Stomach (tissue), 19 donors: ENCODE measurements at places on chromosomes 2 and 18. TPM values are rescaled to one million over a fixed set of nuclear protein-coding genes. Genes with fewer than 3 reads are reported as not detected.

DNA sequence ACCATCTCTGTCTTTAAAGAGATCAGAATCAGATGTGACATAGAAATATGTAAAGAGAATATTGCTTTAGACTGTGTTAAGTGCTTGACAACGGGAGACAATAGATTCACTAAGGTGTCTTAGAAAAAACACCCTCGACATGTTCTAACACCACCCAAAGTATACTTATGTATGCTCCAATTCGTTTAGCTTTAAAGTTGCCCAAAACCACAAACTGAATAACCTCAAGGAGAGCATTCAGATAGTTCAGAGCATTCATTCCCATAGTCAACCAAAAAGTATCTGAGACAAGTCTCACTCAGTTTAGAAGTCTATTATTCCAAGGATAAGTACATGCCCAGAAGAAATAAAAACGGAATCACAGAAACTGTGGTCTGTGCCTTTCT, 96.4 kb downstream of the KYNU start:
- no peak overlapping the region for H3K4me3 ChIP-seq
- no peaks in the 10 kb centered on the region for H3K36me3 ChIP-seq
- no peaks in the 10 kb centered on the region for H3K27me3 ChIP-seq

DNA sequence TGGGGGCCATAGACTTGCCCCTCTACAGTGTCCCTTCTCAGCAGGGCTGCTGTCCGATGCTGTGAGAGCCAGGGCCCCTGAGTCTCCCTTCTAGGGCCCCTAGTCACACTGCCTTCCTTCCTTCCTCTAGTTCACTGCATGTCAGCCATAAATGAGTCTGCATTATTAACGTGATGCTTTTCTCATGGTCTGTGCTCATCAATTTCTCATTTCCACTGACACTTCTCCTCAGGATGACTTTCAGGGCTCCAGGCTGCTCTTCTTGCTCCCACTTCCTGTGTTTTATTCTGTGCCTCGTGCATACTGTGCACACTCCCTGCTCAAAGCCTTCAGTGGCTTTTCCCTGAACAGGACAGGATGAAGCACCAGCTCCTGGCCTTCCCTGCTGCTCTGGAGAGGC, 146.5 kb downstream of the FAM210A start:
- DNase-seq, result no peak
- no peaks in the 10 kb centered on the region for H3K27me3 ChIP-seq
- no peak overlapping the region for H3K4me3 ChIP-seq
- H3K36me3 ChIP-seq, result no peaks in the 10 kb centered on the region
- H3K27ac ChIP-seq, result no peak overlapping the region
- no peaks in the 10 kb centered on the region for H3K4me1 ChIP-seq

GRCh38 chr2:47070920-47071824, 83.9 kb downstream of the STPG4 start:
- H3K4me3 ChIP-seq, result no peak overlapping the region
- peak; percentile 63 for DNase-seq
- H3K27ac ChIP-seq, result peak overlapping the region; percentile 85
- peaks cover 72% of the 10 kb centered on the region for H3K4me1 ChIP-seq
- H3K27me3 ChIP-seq, result no peaks in the 10 kb centered on the region
- peaks cover 18% of the 10 kb centered on the region for H3K36me3 ChIP-seq

- DNase-seq, result peak; percentile 61
- no peak overlapping the region for H3K4me3 ChIP-seq
- peak overlapping the region; percentile 22 for H3K27ac ChIP-seq
Observed at GRCh38 chr2:189549449-189549832, 31.1 kb downstream of the SLC40A1 start.

GRCh38 chr2:226888378-226888965, 52.6 kb downstream of the RHBDD1 start:
- no peak overlapping the region for H3K4me3 ChIP-seq
- H3K27me3 ChIP-seq, result no peaks in the 10 kb centered on the region
- no peak overlapping the region for H3K27ac ChIP-seq

GRCh38 chr2:63054841-63055225, 4.2 kb downstream of the OTX1 start:
- H3K4me1 ChIP-seq, result peaks cover 88% of the 10 kb centered on the region
- H3K27me3 ChIP-seq, result peaks cover 100% of the 10 kb centered on the region
- DNase-seq, result peak; percentile 15
- no peak overlapping the region for H3K27ac ChIP-seq
- H3K36me3 ChIP-seq, result no peaks in the 10 kb centered on the region
- H3K4me3 ChIP-seq, result no peak overlapping the region

GRCh38 chr18:45012286-45012685, 331.6 kb downstream of the SETBP1 start:
- H3K4me3 ChIP-seq, result no peak overlapping the region
- no peaks in the 10 kb centered on the region for H3K27me3 ChIP-seq
- DNase-seq, result no peak
- no peaks in the 10 kb centered on the region for H3K36me3 ChIP-seq
- peaks cover 15% of the 10 kb centered on the region for H3K4me1 ChIP-seq

GRCh38 chr18:10890022-10890421, 259.3 kb downstream of the PIEZO2 start:
- H3K4me3 ChIP-seq, result no peak overlapping the region
- H3K36me3 ChIP-seq, result no peaks in the 10 kb centered on the region
- H3K27ac ChIP-seq, result no peak overlapping the region
- peaks cover 8% of the 10 kb centered on the region for H3K27me3 ChIP-seq

GRCh38 chr2:42959234-42960001, 167.0 kb upstream of the HAAO start:
- no peaks in the 10 kb centered on the region for H3K36me3 ChIP-seq
- H3K27ac ChIP-seq, result peak overlapping the region; percentile 50
- DNase-seq, result peak; percentile 73
- H3K27me3 ChIP-seq, result no peaks in the 10 kb centered on the region
- no peak overlapping the region for H3K4me3 ChIP-seq

- DNase-seq, result peak; percentile 70
- peaks cover 63% of the 10 kb centered on the region for H3K4me1 ChIP-seq
- peak overlapping the region; percentile 91 for H3K27ac ChIP-seq
- peaks cover 31% of the 10 kb centered on the region for H3K27me3 ChIP-seq
Observed at GRCh38 chr2:38076710-38077430, 919 bp upstream of the CYP1B1 start.

DNA sequence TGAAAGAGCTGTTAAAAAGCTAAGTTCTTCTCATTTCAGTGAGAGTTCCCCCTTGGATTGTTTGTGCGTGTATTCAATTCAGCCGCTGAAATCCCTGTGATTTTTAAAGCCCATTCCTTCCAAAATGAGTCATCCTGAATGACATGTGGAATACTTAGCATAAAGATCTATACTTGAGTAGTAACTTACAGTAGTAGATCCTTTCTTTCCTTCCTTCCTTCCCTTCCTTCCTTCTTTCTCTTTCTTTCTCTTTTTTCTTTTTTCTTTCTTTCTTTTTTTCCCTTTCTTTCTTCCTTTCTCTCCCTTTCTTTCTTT, 18.2 kb upstream of the SOX11 start:
- H3K27me3 ChIP-seq, result peaks cover 15% of the 10 kb centered on the region
- H3K27ac ChIP-seq, result no peak overlapping the region
- H3K4me1 ChIP-seq, result peaks cover 8% of the 10 kb centered on the region
- no peak for DNase-seq
- no peak overlapping the region for H3K4me3 ChIP-seq
- no peaks in the 10 kb centered on the region for H3K36me3 ChIP-seq

GRCh38 chr18:63177259-63177658, 142.3 kb downstream of the BCL2 start:
- H3K36me3 ChIP-seq, result no peaks in the 10 kb centered on the region
- peaks cover 42% of the 10 kb centered on the region for H3K4me1 ChIP-seq
- H3K27me3 ChIP-seq, result no peaks in the 10 kb centered on the region
- H3K27ac ChIP-seq, result no peak overlapping the region
- DNase-seq, result no peak

DNA sequence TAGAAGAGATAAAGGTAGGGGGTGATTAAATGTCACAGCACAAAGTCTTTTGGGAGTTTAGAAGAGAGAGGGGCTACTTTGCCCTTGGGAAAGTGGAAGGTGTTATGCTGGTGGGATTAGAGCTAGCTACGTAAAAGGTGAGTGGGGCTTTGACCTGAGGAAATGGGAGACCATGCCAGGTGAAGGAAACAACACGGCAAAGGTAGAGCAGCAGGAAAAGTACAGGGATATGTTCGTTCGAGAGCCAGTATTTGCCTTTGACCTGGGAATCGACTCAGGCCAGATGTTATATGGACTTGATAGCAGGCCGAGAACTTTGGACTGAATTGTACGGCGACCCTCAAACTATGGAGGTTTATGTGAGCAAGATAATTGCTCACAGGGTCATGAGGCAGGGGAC, 55.7 kb upstream of the ACKR3 start:
- no peak for DNase-seq
- H3K36me3 ChIP-seq, result no peaks in the 10 kb centered on the region
- H3K27ac ChIP-seq, result no peak overlapping the region
- peaks cover 9% of the 10 kb centered on the region for H3K4me1 ChIP-seq
- no peak overlapping the region for H3K4me3 ChIP-seq
- H3K27me3 ChIP-seq, result no peaks in the 10 kb centered on the region

GRCh38 chr2:25078170-25079049, 36.5 kb downstream of the EFR3B start:
- no peaks in the 10 kb centered on the region for H3K27me3 ChIP-seq
- no peaks in the 10 kb centered on the region for H3K36me3 ChIP-seq
- DNase-seq, result peak; percentile 49
- H3K4me3 ChIP-seq, result no peak overlapping the region
- H3K4me1 ChIP-seq, result peaks cover 17% of the 10 kb centered on the region

GRCh38 chr2:64165706-64166105, 21.5 kb upstream of the PELI1 start:
- H3K27ac ChIP-seq, result no peak overlapping the region
- no peaks in the 10 kb centered on the region for H3K4me1 ChIP-seq
- no peaks in the 10 kb centered on the region for H3K27me3 ChIP-seq
- no peak overlapping the region for H3K4me3 ChIP-seq
- H3K36me3 ChIP-seq, result no peaks in the 10 kb centered on the region

- peaks cover 62% of the 10 kb centered on the region for H3K36me3 ChIP-seq
- H3K27me3 ChIP-seq, result no peaks in the 10 kb centered on the region
- no peak for DNase-seq
- H3K4me1 ChIP-seq, result peaks cover 47% of the 10 kb centered on the region
Observed at GRCh38 chr2:237497838-237498186, 10.8 kb downstream of the MLPH start.

- no peak overlapping the region for H3K27ac ChIP-seq
- DNase-seq, result peak; percentile 43
- peaks cover 73% of the 10 kb centered on the region for H3K27me3 ChIP-seq
- H3K4me1 ChIP-seq, result peaks cover 29% of the 10 kb centered on the region
- H3K36me3 ChIP-seq, result no peaks in the 10 kb centered on the region
- peak overlapping the region; percentile 36 for H3K4me3 ChIP-seq
Observed at GRCh38 chr18:77250926-77251729, 1.5 kb downstream of the GALR1 start.

DNA sequence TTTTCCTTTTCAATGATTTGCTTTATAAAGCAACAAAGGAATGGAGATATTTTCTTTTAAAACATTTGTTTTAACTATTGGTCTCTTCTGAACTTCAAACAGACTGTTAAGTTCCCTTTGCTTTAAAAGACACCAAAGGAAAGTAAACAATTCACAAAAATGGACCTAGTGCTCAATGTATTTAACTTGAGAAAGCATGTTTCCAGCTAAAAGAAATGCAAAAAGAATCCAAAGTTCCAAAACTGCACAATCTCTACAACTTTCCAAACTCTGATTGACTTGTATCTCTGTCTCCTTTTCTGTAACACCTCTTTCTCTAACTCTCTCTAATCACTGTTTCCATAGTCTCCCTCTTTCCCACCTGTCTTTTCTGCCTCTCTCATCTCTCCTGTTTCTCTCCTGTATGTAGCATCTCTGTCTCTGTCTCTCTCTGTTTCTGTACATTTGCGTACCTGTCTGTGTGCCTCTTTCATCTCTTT, 295.7 kb upstream of the SESTD1 start:
- no peaks in the 10 kb centered on the region for H3K36me3 ChIP-seq
- no peak for DNase-seq
- no peaks in the 10 kb centered on the region for H3K27me3 ChIP-seq
- H3K27ac ChIP-seq, result no peak overlapping the region
- no peaks in the 10 kb centered on the region for H3K4me1 ChIP-seq
- H3K4me3 ChIP-seq, result no peak overlapping the region

DNA sequence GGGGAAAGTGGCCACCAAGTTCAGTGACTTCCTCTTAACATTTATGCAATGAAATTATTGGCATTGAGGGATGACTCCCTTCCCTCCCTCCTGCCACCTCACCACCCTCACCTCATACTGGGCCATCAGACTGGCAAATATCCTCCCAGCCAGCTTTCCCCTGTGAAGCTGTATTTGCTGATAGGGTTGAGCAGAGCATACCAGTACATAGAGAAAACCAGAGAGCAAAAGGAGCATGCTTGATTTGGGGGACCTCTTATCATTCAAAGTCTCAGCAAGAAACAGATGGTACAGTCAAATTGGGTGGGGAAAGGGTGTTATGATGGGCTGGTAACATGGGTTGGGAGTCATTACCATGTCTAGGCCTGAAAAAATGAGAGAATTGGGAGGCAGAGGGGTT, 19.1 kb upstream of the B3GNT2 start:
- no peak overlapping the region for H3K4me3 ChIP-seq
- no peak overlapping the region for H3K27ac ChIP-seq
- H3K4me1 ChIP-seq, result no peaks in the 10 kb centered on the region
- no peaks in the 10 kb centered on the region for H3K36me3 ChIP-seq
- no peaks in the 10 kb centered on the region for H3K27me3 ChIP-seq
- DNase-seq, result no peak

GRCh38 chr2:234275515-234275914, 221.4 kb downstream of the ARL4C start:
- no peaks in the 10 kb centered on the region for H3K4me1 ChIP-seq
- no peaks in the 10 kb centered on the region for H3K27me3 ChIP-seq
- no peaks in the 10 kb centered on the region for H3K36me3 ChIP-seq
- H3K27ac ChIP-seq, result no peak overlapping the region
- H3K4me3 ChIP-seq, result no peak overlapping the region

DNA sequence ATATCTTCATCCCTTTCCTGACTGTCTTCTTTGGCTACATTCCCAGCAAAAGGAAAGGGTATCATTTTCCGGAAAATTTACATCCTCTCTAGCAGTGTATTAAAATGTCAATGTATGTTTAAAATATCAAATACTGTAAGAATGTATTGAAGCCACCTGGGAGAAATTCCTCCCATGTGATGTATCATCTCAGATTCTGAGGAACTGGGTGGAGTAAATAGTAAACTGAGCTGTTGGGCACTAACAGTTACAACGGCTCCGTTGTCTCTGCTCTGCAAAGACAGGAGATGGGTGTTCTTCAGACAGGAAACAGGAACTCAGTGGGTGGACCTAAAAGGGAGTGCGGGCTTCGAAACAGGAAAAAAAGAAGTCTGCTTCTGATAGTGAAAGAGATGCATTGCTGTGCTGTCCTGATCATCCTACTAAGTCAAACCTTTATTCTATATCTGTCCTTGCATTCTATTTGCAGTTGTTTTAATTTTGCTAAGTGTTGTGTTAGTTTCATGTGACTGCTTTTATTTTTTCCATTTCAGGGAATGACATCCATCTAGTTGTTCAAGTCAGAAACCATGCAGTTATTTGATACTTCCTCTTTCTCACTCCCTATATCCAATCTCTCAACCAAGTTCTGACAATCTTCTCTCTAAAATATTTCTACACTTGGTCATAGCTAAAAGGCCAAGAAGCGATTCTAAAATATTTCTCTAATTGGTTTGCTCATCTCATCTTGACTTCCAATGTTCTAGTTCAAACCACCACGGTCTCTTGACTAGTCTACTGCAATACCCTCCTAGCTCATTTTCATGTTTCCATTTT, 19.4 kb downstream of the DOK1 start:
- H3K27me3 ChIP-seq, result no peaks in the 10 kb centered on the region
- H3K36me3 ChIP-seq, result no peaks in the 10 kb centered on the region

Gene DNAH7
- 48.1 TPM for total RNA-seq

Gene ATP6V1B1
- total RNA-seq, result 0.55 TPM

Gene ANKRD36C
- 252 TPM for total RNA-seq

Gene APOB
- total RNA-seq, result not detected

Gene FAM124B
- 0.72 TPM for total RNA-seq

Gene FBXO48
- total RNA-seq, result 0.43 TPM

Gene TMEM163
- total RNA-seq, result not detected

Gene KIF1A
- total RNA-seq, result 3.9 TPM

Gene TLX2
- not detected for total RNA-seq

Gene CHCHD5
- total RNA-seq, result 9.5 TPM

Gene LCT
- not detected for total RNA-seq

Gene GPR75
- 9.4 TPM for total RNA-seq
